GM13977 (cell line): ENCODE measurements at places on chromosomes 12 and 14.
A peak's percentile ranks its signal among the peaks of the same experiment; 100 is the strongest.

- DNase-seq: no peak
Observed at GRCh38 chr14:33375196-33375595, 436.5 kb downstream of the NPAS3 start.

DNA sequence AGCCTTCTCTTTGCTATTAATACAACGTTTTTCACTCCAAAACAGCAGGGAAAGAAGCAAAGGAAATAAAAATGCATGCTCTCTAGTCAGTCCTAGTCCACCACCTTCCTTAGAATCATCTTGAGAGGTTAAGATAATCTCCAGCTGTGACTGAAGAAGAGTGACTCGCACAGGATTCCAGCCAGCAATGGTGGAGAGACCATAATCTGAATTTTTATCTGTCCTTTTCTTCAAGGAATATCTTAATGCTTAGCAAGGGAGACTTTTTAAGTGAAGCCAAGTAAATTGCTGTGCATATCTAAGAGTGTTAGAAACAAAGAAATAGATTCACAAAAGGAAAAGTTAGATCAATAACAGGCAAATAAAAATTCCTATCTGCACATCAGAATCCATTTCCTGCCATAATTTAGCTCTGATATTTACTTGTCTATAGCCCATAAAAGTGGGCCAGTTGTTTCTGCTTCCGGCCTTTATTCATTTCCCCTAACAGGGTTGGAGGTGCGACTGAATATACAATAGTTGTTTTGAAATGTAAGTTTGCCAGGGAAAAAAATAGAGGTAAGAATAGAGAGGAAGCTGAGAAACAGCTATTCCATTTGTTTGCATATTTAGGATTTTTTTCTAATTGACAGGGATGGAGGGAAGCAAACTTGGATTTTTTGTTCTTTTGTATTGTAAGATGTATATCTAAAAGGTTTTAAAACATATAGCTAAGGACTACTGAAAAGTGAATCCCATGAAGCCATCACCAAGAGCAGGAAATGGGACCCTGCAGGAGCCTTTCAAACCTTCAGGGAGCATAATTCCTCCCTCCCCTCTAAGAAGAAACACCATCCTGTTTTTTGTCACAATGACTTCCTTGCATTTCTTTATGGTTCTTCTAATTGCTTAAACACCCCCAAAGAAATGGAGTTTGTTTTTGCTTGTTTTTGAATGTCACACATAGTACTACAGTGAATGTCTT, 154.0 kb downstream of the ITPR2 start:
- DNase-seq: no peak

- DNase-seq: peak; percentile 80
Observed at GRCh38 chr14:24339284-24340151, at the start of gene RIPK3. TSS of gene RIPK3 (minus strand) at chr14:24339991. CDS start at chr14:24339826, 165 bp downstream.

GRCh38 chr14:71237556-71237955, 330.3 kb downstream of the PCNX1 start:
- DNase-seq: no peak

- DNase-seq: no peak
Observed at GRCh38 chr12:52280796-52281560, 6.5 kb downstream of the KRT86 start.

DNA sequence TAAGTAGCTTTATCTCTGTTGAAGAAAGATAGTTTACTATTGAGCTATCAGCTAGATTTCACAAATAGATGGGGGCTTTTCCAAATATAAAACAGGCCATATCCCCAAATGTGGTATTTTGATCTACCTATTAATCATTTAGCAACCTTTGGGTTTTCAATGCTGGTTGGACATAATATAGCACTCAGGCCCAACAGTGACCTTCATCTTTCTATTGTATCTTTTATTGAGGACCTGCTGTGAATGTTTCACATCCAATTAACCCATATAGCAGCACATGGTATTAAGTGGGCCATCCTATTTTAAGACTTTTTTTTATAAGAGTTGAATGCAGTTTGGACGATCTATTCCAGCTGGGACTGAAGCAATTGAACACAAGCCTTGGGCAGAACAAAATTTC, 10.0 kb upstream of the NR1H4 start:
- no peak for DNase-seq

DNA sequence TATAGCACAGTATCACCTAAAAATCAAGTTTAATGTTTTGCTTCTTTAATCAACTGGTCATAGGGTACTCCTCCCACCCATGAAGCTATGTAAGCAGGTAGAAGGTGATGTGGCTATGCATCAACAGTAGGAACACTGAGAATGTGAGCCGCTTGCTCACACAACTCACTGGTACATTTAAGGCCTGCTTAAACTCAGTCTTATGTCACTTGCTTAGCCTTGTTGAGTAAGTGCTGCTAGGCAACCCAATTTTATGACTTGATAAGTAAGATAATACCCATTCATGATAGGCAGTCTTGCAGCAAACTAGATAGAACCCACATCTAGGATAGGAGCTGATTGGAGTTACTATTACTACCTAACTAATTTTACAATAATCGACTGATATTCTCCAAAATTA, 70.0 kb upstream of the BMP4 start:
- no peak for DNase-seq

DNA sequence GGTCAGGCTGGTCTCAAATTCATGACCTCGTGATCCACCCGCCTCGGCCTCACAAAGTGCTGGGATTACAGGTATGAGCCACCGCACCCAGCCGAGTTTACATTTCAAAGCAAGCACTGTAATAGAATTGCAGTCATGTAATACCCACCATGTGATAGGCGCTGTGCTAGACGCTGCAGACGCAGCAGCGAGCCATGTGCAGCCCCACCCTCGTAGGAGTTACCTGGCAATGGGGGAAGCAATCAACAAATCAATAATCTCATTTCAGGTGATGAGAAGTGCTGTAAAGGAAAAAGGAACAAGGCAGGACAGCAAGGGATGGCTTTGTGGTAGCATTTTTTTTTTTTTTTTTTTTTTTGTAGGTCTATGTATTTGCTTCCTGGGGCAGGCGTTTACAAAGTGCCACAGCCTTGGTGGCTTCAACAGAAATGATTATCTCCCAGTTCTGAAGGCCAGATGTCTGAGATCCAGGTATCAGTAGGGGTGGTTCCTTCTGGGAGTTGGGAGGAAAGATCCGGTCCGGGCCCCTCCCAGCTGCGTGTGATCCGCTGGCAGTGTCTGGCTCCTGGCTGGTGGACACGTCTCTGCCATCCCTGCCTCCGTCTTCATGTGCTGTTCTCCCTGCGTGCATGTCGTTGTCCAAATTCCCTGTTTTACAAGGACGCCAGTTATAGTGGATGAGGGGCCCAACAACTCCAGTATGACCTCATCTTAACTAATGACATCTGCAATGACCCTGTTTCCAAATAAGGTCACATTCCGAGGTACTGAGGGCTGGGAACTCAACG, 72.8 kb downstream of the TNFAIP2 start:
- no peak for DNase-seq

- DNase-seq: no peak
Observed at GRCh38 chr12:31612819-31613218, 21.9 kb upstream of the DENND5B start.

GRCh38 chr14:90454041-90455000, 57.5 kb downstream of the CALM1 start:
- no peak for DNase-seq

DNA sequence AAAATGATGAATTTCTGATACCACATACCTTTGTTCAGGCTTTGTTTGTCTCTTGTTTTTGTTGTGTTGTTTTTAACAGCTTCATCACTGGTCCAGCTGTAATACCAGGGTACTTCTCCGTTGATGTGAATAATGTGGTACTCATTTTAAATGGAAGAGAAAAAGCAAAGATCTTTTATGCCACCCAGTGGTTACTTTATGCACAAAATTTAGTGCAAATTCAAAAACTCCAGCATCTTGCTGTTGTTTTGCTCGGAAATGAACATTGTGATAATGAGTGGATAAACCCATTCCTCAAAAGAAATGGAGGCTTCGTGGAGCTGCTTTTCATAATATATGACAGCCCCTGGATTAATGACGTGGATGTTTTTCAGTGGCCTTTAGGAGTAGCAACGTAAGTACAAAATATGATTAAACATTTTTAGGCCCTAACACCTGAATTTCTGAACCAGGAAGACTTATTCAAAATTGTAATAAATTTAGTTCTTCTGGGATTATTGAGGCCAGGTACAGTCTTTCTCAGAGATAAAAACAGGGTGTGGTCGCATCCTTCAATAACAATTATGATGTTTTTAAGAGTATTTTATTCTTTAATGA, 22.4 kb downstream of the RXYLT1 start:
- DNase-seq: no peak

DNA sequence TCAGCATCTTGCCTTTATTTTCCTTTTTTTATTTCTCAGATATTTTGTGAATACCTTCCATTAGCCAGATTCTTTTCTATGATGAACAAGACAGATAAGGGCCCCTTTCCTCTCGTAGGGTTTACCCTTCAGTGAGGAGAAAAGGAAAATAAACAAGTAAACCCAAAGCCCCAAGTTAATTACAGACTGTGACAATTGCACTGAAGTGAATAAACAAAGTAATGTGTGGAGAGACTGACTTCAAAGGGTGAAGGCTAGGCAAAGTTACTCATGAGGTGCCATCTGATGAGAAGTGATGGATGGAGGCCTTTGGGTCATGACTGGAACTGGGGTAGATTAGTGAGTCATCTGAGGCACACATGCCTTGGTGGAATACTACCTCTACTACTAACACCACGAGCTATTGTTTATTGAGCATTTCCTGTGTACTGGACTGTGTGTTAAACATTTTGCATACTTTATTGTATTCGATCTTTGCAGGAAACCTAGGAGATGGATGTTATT, 143.4 kb upstream of the PRICKLE1 start:
- DNase-seq: no peak

GRCh38 chr12:34604631-34605509, 582.6 kb downstream of the ALG10 start:
- DNase-seq: peak; percentile 0

GRCh38 chr14:33404054-33404453, 465.4 kb downstream of the NPAS3 start:
- DNase-seq: no peak

DNA sequence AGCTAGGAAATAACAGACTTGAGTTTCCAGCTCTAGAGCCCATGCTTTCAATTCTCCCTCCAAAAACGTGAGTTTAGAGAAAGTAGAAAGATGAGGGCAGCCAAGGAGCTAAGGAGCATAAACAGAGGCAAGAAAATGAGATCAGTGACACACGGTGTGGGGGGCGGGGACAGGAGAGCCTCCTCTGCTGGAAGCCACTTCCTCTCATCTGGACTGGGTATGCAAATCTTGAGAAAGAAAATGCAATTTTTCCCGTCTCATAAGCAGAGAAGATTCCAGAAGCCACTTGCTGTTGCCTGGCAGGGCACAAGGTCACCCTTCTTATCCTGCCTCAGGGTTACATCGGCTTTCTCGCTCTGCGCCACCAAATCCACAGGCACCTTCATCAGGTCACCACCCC, 6.0 kb downstream of the OR10P1 start:
- DNase-seq: no peak

DNA sequence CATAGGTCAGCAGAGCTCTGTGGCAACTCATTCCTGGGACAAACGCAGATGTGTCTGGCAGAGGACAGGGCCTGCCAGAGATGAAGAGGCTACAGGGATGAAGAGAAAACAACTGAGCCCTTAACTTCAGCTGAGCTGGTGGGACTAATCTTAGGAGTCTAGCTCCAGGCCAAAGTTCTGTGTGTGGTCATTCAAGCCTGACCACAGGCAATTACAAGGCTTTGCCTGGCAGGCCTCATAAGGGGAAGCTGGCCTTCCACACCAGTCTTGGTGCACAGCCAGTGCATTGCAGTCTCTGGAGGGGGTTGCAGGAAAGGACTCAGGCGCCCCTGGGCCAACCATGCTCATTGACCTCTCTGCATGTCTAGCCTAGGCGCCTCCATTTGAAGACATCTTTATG, 127.6 kb upstream of the DAAM1 start:
- DNase-seq: no peak

GRCh38 chr12:17640615-17641014, 449.4 kb downstream of the RERGL start:
- DNase-seq: no peak

- DNase-seq: no peak
Observed at GRCh38 chr14:95313707-95314106, 6.0 kb downstream of the CLMN start.

- no peak for DNase-seq
Observed at GRCh38 chr12:121893961-121894460, 5.4 kb downstream of the PSMD9 start.

GRCh38 chr12:46958599-46959290, 120.7 kb upstream of the PCED1B start:
- no peak for DNase-seq

- DNase-seq: peak; percentile 49
Observed at GRCh38 chr12:27824126-27824842, 44.2 kb upstream of the MANSC4 start.

GRCh38 chr12:103773109-103773910, 67.7 kb downstream of the NT5DC3 start:
- no peak for DNase-seq

- no peak for DNase-seq
Observed at GRCh38 chr12:115230606-115231005, 546.6 kb upstream of the TBX3 start.

DNA sequence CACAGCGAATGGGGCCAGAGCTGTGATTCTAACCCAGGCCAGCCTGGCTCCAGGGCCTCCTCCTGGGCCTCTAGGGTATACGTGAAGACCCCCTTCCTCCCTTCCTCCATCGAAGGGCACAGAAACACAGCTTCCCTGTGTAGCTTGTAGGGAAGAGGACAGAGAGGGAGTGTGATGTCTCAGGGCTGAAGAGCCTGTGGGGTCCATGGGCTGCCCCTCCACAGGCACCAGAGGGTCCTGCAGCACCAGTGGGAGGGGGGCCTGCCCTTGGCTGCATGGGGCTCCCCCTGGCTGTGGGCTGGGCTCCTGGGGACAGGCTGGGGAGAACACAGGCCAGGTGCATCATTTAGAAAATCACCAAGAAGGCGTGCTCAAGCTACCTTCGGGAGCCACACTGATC, 178.5 kb downstream of the CALM1 start:
- DNase-seq: no peak

DNA sequence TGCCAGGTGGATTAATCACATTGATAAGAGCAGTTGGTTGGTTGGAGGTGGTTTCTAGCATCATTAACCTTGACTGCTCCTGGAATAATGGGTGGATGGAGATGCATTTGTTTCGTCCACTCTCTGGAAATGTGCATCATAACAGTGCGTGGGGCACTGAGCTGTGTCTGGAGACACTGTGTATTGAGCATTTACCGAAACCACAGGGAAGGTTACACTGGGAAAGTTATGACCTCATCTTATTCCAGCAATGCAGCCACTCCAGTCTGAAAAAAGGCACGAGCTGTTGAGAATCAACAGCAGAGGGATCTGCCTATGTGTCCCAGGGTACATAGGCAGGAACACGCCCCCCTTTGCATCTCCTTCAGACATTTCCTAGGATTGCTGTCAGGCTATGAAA, 27.2 kb downstream of the RNFT2 start:
- no peak for DNase-seq

GRCh38 chr12:13436696-13437391, 240.3 kb downstream of the EMP1 start:
- DNase-seq: no peak

- DNase-seq: no peak
Observed at GRCh38 chr12:64170024-64170423, 52.1 kb downstream of the KICS2 start.

GRCh38 chr14:61466249-61466904, 145.0 kb downstream of the PRKCH start:
- no peak for DNase-seq
